Thoracic aorta (tissue), 2 donors: ENCODE measurements at places on chromosomes 7 and 10.

DNA sequence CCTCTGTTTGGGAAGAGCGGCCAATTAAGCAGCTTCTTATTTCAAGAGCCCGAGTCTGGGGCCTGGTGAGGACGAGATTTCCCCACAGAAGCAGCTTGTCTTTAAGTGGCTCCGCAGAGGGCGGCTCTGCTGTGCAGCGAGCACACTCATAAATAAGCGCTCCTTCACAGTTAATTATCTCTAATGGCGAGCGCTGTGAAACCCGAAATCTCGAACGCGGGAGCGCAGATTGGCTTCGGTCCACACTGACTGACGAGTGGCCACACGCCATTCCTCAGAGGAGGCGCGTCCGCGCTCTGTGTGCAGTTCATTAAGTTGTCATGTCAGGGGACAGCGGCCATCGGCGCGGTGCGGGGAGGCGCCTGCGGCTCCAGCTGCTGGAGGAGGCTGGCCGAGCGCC lies 560.9 kb downstream of the DNAJB6 start:
- no peak overlapping the region for H3K4me3 ChIP-seq
- no peak for DNase-seq
- H3K27me3 ChIP-seq = no peaks in the 10 kb centered on the region
- H3K36me3 ChIP-seq = no peaks in the 10 kb centered on the region
- H3K4me1 ChIP-seq = no peaks in the 10 kb centered on the region

GRCh38 chr7:130900471-130901076 lies 166.6 kb upstream of the KLF14 start:
- peaks cover 41% of the 10 kb centered on the region for H3K4me1 ChIP-seq
- no peaks in the 10 kb centered on the region for H3K27me3 ChIP-seq
- no peak for DNase-seq
- no peak overlapping the region for H3K4me3 ChIP-seq
- H3K27ac ChIP-seq = no peak overlapping the region

DNA sequence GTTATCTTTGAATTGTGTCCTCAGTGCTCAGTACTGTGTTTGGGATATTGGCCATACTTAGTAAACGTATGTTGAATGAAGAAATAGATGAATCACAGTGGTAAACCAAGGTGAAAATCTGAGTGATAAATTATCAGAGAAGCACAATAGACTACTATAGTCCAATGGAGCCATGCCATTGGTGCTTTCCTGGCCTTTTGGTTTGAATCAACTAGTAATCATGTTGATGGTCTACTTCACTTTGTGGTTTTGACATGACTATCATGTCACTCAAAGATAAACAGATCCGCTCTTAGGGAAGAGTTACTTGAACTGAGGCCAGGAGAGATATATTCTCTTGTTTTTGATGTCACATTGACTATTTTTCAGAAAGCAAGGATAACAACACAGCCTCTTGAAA lies 86.1 kb upstream of the IGFBP3 start:
- no peak overlapping the region for H3K4me3 ChIP-seq
- no peaks in the 10 kb centered on the region for H3K36me3 ChIP-seq
- H3K27me3 ChIP-seq = no peaks in the 10 kb centered on the region
- DNase-seq = no peak
- H3K4me1 ChIP-seq = peaks cover 9% of the 10 kb centered on the region

GRCh38 chr10:93293999-93294398 lies 188.1 kb downstream of the MYOF start:
- DNase-seq = no peak
- H3K27me3 ChIP-seq = no peaks in the 10 kb centered on the region
- H3K4me3 ChIP-seq = no peak overlapping the region
- no peak overlapping the region for H3K27ac ChIP-seq
- H3K4me1 ChIP-seq = no peaks in the 10 kb centered on the region

DNA sequence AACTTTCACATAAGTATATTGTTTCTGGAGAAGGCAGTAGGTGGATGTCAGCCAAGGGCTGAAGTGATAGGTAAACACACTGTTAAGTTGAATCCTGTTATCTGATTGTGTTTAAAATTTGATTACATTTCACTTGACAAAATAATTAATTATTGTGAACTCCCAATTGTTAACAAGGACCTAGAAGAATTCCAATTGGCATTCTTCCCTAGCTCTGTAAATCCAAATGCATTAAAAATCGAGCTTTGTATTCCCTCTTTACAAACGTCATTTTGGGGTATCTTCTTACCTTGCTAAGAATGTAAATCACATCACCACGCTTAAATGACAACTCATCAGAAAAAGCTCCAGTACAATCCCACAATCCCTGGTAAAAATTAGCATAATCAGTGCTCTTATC lies 179.9 kb downstream of the SKAP2 start:
- H3K4me1 ChIP-seq = no peaks in the 10 kb centered on the region
- H3K27me3 ChIP-seq = no peaks in the 10 kb centered on the region
- no peak overlapping the region for H3K4me3 ChIP-seq
- DNase-seq = no peak
- no peak overlapping the region for H3K27ac ChIP-seq

DNA sequence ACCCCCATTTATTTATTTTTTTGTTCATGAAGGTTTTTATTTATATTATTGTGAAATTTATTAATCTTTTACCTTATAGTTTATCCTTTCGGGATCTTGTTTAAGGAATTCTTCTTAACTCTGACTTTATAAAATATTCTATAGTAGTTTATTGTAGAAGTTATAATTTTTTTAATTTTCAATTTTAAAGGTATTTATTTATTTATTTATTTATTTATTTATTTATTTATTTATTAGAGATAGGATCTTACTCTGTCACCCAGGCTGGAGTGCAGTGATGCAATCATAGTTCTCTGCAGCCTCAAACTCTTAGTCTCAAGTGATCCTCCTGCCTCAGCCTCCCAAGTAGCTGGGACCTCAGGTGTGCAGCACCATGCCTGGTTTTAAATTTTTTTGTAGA lies 56.0 kb downstream of the NRF1 start:
- peaks cover 3% of the 10 kb centered on the region for H3K36me3 ChIP-seq
- H3K4me1 ChIP-seq = no peaks in the 10 kb centered on the region
- H3K27ac ChIP-seq = no peak overlapping the region
- H3K4me3 ChIP-seq = no peak overlapping the region
- H3K27me3 ChIP-seq = no peaks in the 10 kb centered on the region
- no peak for DNase-seq

- no peaks in the 10 kb centered on the region for H3K36me3 ChIP-seq
- H3K27ac ChIP-seq = no peak overlapping the region
- no peak overlapping the region for H3K4me3 ChIP-seq
Observed at GRCh38 chr7:2838873-2839578, 5.1 kb downstream of the GNA12 start.

DNA sequence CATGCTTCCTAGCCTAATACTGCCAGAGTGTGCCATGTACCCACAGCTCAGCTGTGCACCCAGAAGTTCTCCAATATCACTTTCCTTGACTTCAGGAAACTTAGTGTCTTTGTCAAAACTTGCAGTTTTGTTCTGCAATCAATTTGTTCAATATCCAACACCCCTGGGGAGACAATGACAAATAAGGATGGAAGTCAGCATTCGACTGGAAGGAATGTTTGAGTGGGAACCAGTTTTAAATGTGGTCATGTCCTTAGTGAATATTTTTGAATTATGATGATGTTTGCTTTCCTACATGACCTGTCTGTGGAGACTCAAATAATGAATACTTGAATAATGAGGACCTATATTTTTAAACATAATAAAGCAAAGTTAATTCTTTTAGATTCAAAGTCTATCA lies 112.0 kb downstream of the ANK3 start:
- H3K27me3 ChIP-seq = no peaks in the 10 kb centered on the region
- H3K4me1 ChIP-seq = no peaks in the 10 kb centered on the region
- no peak overlapping the region for H3K4me3 ChIP-seq
- DNase-seq = no peak
- no peak overlapping the region for H3K27ac ChIP-seq

DNA sequence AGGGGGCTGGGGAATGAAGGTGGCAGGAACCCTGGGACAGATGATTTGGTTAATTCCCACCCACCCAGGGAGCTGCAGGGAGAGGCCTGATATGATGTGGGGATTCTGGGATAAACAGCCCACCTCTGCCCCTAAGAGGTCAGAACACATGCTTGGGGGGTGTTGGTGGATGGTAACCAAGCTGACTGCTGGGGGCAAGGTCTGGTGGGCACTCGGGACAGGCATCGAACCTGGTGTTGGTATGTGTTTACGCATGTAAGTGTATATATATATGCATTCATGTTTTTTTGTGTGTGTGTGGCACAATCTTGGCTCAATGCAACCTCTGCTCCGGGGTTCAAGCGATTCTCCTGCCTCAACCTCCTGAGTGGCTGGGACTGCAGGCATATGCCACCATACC lies 80.7 kb upstream of the TMEM248 start:
- peaks cover 5% of the 10 kb centered on the region for H3K4me1 ChIP-seq
- no peaks in the 10 kb centered on the region for H3K27me3 ChIP-seq
- no peak overlapping the region for H3K27ac ChIP-seq
- DNase-seq = no peak

GRCh38 chr7:80230327-80230726 lies 95.7 kb downstream of the GNAI1 start:
- H3K27me3 ChIP-seq = no peaks in the 10 kb centered on the region
- no peak for DNase-seq
- no peak overlapping the region for H3K4me3 ChIP-seq
- H3K36me3 ChIP-seq = no peaks in the 10 kb centered on the region

- no peak for DNase-seq
- H3K4me1 ChIP-seq = no peaks in the 10 kb centered on the region
- no peak overlapping the region for H3K4me3 ChIP-seq
- H3K27me3 ChIP-seq = no peaks in the 10 kb centered on the region
- H3K36me3 ChIP-seq = no peaks in the 10 kb centered on the region
Observed at GRCh38 chr7:2120841-2121830, 111.6 kb downstream of the MAD1L1 start.

- no peak overlapping the region for H3K27ac ChIP-seq
- no peaks in the 10 kb centered on the region for H3K4me1 ChIP-seq
- no peak overlapping the region for H3K4me3 ChIP-seq
- no peaks in the 10 kb centered on the region for H3K27me3 ChIP-seq
Observed at GRCh38 chr10:126463286-126463685, 75.0 kb upstream of the ADAM12 start.

GRCh38 chr7:39554583-39555165 lies 11.5 kb upstream of the YAE1 start:
- DNase-seq = no peak
- H3K27me3 ChIP-seq = peaks cover 7% of the 10 kb centered on the region
- no peak overlapping the region for H3K4me3 ChIP-seq
- no peaks in the 10 kb centered on the region for H3K4me1 ChIP-seq
- no peaks in the 10 kb centered on the region for H3K36me3 ChIP-seq

GRCh38 chr10:131970946-131971345 lies 10.8 kb downstream of the BNIP3 start:
- DNase-seq = no peak
- H3K4me3 ChIP-seq = no peak overlapping the region
- no peak overlapping the region for H3K27ac ChIP-seq

- H3K27ac ChIP-seq = no peak overlapping the region
- DNase-seq = no peak
- no peaks in the 10 kb centered on the region for H3K4me1 ChIP-seq
Observed at GRCh38 chr10:59212301-59212798, 35.9 kb downstream of the PHYHIPL start.

- H3K27ac ChIP-seq = peak overlapping the region; percentile 89
- peaks cover 44% of the 10 kb centered on the region for H3K4me1 ChIP-seq
- no peak for DNase-seq
- peak overlapping the region; percentile 79 for H3K4me3 ChIP-seq
- no peaks in the 10 kb centered on the region for H3K36me3 ChIP-seq
- H3K27me3 ChIP-seq = no peaks in the 10 kb centered on the region
Observed at GRCh38 chr10:69088801-69089501, 1.0 kb downstream of the SRGN start.

GRCh38 chr7:111184987-111185386 lies 94.1 kb downstream of the LRRN3 start:
- no peak overlapping the region for H3K4me3 ChIP-seq
- no peaks in the 10 kb centered on the region for H3K4me1 ChIP-seq
- DNase-seq = no peak
- H3K36me3 ChIP-seq = no peaks in the 10 kb centered on the region
- no peaks in the 10 kb centered on the region for H3K27me3 ChIP-seq

GRCh38 chr10:83050815-83051214 lies 1088.5 kb upstream of the GHITM start:
- H3K27ac ChIP-seq = no peak overlapping the region
- no peaks in the 10 kb centered on the region for H3K27me3 ChIP-seq
- DNase-seq = no peak
- no peaks in the 10 kb centered on the region for H3K4me1 ChIP-seq
- no peaks in the 10 kb centered on the region for H3K36me3 ChIP-seq
- no peak overlapping the region for H3K4me3 ChIP-seq

DNA sequence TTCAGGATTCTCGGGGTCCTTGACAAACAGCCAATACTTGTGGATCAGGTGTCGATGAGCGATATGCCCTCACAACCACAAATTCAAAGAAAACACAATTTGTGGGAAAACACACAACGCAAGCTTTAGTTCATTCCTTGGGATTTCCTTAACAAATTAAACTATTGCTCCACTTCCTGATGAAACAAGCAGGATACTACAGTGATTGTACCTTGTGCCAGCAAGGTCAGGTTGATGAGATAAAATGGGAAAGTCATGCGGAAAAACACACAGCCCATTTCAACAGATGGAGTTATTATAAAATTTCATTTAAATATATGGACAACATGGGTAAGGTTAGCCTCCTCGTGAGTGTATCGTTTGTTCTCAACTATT lies 8.8 kb upstream of the RHOBTB1 start:
- no peak overlapping the region for H3K4me3 ChIP-seq
- DNase-seq = no peak
- H3K36me3 ChIP-seq = no peaks in the 10 kb centered on the region

DNA sequence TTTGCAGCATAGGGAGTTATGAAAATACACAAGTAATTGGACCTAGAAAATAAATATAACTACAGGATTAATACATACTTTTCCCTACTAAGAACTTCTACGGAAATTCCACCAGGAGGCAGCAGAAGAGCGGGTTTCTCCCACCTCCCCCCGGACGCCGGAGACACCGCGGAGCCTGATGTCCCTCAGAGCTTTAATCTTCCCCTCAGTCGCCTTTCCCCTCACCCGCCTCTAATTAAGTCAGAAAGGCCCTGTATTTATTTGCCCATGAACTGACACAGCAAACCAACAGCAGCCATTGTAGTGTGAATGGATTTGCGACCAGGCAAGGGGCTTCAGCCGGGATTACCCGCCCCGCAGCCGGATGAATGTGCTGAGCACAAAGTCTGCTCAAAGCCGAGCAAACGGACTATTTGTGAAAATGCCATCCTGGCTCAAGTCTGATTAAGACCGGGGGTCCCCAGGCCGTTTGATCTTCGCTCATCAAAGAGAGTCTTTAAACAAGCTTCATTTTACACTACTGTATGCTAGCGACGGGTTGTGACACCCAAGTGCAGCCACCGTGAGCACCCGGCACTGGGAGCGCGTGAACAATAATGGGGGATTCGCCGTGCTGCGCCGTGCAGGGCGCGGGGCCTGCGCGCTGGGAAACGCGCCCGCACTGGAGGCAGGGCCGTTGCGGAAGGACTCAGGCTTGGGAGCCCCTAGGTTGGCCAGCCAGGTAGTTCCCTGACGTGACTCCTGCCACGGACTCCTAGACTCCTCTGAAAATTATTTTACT lies 5.6 kb upstream of the DKK1 start:
- no peaks in the 10 kb centered on the region for H3K36me3 ChIP-seq
- H3K27ac ChIP-seq = no peak overlapping the region
- H3K4me1 ChIP-seq = peaks cover 3% of the 10 kb centered on the region
- no peaks in the 10 kb centered on the region for H3K27me3 ChIP-seq
- H3K4me3 ChIP-seq = peak overlapping the region; percentile 74
- DNase-seq = no peak
